Left colon (tissue), 2 donors: ENCODE measurements at places on chromosomes 2 and 18. TPM values are rescaled to one million over a fixed set of nuclear protein-coding genes. Genes with fewer than 3 reads are reported as not detected.

DNA sequence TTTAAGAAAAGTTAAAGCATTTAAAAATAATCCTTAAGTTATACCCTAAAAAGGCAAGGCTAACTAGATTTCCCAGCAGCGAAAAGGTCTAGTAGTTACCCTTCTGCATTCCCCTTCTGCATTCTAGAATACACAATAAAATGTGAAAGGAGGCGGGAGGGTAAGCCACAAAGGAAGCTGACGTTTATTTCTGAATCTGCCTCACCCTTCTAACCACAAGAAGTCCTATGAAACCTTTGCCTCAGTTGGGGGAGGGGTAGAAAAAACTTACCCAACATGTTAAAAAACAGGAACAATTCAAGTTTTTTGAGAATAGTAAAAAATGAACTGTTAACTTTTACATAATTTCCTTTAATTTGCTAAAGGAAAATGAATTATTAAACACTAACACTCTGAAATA lies 11.3 kb downstream of the STK17B start:
- DNase-seq = no peak

DNA sequence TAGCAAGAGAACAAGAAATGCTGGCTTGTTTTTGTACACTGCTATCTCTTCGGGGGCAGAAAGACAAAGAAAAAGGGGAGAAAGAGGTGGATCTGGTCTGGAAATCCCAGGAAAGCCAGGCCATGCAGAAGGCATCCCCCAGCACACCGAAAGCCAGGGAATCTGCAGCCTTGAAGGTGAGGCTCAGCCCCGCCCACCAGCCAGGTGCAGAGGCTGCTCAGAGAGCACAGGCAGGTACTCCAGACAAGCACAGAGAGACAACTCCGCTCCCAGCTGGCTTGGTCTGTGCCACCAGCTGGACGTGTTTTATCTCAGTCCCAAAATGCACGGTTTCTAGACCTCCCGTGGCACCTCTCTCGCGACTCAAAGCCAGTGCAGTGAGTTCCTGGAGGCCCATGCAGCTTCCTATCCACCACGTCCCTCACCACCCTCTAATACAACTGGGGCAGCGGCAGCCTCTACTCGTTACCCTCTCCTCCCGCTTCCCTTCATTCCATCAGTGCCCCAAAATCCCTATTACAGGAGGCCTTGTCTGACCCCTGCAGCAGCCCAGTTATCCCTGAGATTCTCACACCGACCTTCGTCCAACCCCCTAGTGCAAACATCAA lies 62.8 kb downstream of the HDAC4 start:
- peak; percentile 37 for DNase-seq

GRCh38 chr2:767944-768343 lies 90.7 kb upstream of the TMEM18 start:
- DNase-seq = no peak

DNA sequence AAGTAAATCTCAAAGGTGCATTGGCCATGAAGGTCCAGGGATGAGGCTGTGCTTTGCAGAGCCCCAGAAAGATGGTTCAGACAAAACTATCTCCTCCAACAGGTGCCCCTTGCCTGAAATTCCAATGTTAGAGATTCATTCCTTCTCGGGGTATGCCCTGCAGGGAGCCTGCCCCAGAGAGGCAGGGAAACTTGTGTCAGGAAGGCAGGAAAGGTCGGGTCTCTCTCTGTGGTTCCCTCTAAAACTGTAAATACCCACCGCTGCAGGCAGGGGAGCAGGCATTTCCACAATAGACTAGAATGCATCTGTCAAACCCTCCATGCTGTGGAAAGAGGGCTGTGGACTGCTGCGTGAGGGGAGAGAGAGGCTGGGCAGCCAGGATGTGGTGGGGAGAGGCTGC lies 207.8 kb upstream of the SMAD2 start:
- DNase-seq = no peak

GRCh38 chr2:33090553-33091134 lies 143.9 kb downstream of the LTBP1 start:
- no peak for DNase-seq

DNA sequence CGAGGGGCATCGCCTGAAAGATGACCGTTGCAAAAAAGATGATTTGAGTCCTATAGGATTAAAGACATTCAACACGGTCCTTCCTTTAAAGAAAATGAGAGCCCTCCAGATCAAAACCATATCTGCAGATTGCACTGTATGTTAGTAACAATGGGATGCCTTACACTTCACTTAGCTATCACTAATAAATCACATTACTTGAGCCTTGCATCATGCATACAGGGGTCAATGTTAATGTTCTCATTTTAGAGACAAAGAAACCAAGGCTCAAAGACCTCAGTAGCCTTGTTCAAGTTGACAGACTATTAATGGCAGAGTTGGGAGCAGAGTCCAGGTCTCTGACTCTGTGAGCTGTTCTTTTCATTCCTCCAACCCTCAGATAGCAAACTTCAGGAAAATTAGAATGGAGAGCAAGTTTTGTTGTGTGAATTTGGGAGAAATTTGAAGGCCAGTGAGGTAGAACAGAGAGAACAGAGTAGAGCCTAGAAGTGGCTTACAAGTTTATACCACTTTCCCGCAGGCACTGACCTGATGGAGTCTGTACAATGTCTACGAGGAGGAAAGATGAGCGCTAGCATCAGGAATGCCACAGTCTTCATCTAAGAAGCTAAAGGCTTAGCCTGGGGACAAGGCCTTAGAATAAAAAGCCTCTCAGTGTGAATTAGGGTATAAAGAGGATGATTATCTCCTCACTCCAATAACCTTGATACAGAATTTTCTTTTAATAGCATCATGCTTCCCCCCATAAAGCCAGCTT lies 48.3 kb downstream of the TRIB2 start:
- DNase-seq = no peak

DNA sequence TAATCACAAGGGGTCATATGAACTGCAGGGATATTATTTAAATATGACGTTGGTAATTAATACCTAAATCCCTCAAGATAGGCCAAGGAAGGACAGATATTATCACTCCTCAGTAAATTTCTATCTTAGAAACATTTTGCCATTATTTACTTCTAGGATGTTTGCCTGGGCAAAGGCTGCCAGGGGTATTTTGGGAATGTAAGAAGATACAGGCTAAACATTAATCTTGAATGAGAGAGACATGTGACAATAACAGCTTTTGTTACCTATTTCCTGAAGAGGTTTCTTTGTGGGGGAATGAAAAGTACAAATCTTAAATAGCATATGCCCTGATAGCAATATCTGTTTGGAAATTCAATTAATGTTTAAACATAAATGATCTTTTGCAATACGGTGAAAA lies 756 bp upstream of the CCDC195 start:
- no peak for DNase-seq

FSHR gene
- total RNA-seq = not detected

ARHGEF4 gene
- 1.1 TPM for total RNA-seq
